ENCODE measurements at places on chromosomes 1 and 21.

- no peak for DNase-seq
Measured at GRCh38 chr1:99749504-99750347, 16.7 kb downstream of the FRRS1 start.

DNA sequence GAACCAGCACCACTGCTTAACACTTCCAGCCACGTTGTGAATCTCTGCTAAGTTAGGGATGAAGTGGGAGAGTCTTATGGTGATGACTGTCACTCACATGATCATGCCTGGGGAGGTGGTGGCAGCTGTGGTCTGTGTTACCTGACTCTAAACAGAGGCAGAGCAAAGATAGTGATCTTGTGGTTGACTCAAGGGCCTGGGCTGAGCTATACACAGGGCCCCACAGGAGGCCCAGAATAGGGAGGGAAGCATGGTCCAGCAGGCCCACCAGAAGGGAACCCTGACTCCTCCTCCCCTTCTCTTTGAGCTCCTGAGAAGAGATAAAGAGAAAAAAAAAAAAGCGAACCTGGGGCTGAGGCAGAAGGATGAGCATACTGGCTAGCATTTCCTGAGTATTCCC, 55.0 kb downstream of the PLXNA2 start:
- DNase-seq: no peak

GRCh38 chr1:8790987-8791386, 26.5 kb downstream of the RERE start:
- DNase-seq: peak; percentile 53

DNA sequence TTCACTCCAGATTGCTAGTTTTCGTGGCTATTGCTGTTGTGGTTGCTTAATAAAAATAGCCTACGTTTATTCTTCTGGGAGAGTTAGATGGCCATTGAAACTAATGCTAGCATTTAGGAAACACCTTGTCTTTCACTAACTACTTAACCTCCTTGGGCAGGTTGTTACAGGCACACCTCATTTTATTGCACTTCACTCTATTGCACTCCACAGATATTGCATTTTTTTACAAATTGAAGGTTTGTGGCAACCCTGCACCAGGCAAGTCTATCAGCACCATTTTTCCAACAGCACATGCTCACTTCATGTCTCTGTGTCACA, 11.3 kb upstream of the MARK1 start:
- no peak for DNase-seq

DNA sequence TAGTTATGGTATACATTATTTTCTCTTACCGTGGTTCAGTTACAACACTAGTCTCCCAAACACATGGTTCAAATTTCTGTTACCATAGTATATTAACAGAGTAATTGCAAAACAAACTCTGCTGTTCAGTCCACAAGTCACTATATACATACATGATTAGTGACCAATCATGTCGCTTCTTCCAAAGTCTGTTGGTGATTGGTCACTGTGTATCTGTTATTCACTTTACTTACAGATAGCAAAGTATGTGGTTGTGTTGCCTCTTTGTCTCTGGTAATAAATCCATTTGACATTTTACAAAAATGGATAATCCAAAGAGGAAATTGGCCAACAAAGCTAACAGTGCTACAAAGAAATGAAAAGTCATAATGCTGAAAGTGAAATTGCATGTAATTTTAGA, 107.2 kb downstream of the RABGAP1L start:
- no peak for DNase-seq

DNA sequence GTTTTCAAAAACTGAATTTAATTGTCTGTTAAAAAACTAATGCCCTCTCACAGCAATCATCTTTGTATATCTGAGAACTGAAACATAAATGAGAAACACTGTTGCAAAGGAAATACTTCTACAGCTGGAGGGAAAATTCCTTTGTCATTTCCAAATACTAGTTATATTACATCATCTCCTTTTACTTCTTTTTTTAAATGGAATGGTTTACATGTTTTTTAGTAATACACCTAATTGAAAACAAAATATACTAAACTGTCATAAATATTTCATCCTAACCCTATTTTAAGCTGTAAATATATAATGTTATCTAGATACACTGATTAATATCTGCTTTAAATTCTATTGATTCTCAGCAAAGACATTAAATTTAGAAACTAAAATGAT, 19.1 kb downstream of the CDC42BPA start:
- no peak for DNase-seq

DNA sequence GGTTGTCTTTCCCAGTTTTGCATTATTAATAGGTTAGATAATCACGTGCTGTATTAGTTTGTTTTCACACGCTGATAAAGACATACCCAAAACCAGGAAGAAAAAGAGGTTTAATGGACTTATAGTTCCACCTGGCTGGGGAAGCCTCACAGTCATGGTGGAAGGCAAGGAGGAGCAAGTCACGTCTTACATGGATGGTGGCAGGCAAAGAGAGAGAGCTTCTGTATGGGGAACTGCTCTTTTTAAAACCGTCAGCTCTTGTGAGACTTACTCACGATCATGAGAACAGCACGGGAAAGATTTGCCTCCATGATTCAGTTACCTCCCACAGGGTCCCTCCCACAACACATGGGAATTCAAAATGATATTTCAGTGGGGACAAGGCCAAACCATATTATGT, 2.3 kb upstream of the VCAM1 start:
- DNase-seq: no peak

GRCh38 chr1:115753361-115753760, 15.2 kb downstream of the CASQ2 start:
- DNase-seq: no peak

DNA sequence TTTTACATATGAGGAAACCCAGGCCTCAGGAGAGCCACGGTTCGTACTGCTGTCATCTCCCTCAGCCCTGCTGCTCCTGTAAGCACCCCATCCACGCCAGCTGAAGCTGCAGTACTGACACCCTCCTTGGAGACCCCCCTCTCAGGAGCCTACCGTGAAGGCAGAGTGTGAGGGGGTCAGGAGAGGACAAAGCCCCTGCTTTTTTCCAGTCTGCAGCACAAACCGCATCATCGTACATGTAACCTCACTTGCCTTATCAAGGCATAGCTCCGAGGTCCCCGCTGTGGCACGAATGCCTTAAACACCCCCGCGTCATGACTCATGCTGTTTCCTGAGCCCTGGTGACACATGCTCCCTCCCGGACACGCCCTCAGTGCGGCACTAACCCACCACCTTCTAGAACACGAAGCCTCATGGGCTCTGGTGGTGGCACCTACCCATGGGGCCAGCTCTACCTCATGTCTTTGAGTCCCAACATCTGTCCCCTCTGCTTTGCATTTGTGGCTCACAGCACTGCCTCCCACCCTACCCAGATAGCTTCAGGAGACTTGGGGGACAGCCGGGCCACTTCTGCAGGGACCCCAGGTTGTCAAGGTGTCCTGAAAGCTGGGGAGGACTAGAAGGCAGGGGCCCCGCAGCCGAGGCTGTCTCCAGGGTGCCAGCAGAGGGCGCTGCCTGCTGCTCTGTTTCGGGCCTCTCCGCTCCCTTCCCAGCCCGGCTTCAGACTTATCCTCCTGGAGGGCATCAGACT, 4.9 kb downstream of the SH3BGRL3 start:
- DNase-seq: peak; percentile 98

DNA sequence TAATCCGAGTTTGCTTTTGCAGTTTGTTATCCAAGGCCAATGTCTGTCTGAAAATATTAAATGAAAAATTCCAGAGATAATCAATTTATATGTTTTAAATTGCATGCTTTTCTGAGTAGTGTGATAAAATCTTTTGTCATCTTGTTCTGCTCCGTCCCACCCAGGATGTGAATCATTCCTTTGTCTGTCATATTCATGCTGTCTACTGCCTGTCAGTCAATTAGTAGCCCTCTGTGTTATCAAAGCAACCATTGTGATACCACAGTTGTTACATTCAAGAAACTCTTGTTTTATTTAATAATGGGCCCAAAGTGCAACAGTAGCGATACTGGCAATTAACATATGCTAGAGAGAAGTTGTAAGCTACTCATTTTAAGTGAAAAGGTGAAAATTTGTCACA, 819.3 kb downstream of the BRINP3 start:
- DNase-seq: no peak

DNA sequence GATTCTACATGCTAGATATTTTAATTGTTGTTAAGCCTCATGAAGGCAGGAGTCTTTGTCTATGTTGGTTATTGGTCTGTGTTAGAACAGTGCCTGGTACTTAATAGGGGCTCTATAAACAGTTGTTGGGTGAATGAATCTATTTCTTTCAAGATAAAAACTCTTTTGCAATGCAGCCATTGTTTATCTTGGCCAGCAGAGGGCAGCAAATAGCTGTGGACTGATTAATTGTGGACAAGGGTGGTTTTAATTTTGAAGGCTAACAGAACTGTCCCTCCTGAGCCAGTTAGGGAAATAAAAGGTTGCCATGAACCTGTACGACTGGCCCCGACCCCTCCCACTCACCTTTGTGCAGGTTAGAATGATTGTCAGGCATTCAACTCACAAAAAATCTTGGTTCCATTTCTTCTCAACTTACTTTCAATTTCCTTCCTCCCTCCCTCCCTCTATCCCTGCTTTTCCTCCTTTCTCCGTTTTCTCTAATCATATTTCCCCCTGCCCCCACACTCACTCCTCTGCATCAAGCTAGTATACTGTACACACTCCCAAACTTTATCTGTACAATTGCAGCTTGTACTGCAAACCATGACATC, 66.3 kb upstream of the DIRAS3 start:
- DNase-seq: peak; percentile 51

GRCh38 chr1:39272798-39273469, 68.4 kb downstream of the MACF1 start:
- no peak for DNase-seq

- DNase-seq: no peak
Measured at GRCh38 chr1:115218034-115218405, 120.0 kb downstream of the NGF start.

DNA sequence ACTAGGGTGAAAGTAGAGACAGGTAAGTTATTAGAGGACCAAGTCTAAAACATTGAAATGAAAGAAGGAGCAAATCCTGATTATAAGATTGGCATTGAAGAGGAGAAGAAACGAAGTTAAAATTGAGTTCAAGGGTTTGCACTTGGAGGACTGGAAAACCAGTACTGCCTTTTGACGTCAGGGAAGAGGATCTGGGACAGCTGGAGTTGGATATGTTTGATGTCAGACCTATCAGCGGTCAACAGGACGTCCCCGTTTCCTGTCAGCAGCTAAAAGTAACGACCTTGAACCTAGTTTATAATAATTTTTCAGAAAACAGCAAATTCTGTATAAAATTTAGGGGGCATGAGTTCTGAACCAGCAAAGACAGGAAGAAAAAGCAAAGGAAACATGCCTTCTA, 1.2 kb upstream of the NID1 start:
- no peak for DNase-seq

DNA sequence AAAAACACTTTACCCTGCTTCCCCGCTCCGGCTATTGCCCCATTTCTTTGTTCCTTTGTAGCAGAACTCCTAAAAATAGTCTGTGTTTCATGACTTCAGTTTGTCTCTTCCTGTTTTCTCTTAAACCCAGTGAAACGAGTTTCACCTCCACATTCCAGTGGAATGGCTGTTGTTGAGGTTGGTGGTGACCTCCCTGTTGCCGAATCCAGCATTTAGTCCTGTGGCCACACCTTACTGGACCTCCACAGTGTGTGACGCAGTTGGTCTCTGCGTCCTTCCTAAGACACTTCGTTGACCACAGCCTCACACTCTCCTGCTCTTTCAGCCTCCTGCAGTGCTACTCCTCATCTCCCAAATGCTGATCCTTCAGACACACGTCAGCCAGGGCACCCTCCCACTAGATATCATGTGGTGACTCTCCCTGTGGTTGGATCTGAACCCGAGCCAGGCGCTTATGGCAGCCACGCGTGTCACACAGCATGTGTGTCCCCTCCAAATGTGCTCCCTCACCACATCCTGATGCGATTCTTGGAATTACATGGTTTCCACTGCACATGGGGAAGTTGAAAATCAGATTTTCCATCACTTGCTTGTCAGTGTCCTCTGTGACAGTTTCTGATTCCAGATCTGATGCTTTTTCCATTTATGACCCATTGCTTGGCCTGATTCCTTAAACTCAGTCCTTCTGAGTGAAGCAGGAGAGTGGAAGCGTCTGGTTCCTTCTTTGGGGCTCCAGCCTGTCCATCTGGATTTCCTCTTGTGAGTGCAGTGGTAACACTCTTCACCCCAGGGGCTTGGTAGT, 99.1 kb upstream of the ARTN start:
- DNase-seq: no peak

DNA sequence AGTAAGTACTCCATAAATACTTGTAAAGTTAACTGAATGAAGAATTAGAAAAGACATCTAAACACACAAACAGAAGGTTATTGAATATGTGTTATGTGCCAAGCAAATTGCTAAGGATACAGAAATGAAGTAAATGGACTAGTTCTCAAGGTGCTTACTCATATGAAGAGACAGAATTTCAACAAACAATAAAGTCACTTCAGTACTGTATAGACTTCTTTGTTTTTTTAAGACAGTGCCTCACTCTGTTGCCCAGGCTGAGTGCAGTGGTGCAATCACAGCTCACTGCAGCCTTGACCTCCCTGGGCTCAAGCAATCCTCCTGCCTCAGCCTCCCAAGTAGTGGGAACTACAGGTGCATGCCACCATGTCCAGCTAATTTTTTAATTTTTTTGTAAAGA, 57.3 kb downstream of the SERBP1 start:
- no peak for DNase-seq

DNA sequence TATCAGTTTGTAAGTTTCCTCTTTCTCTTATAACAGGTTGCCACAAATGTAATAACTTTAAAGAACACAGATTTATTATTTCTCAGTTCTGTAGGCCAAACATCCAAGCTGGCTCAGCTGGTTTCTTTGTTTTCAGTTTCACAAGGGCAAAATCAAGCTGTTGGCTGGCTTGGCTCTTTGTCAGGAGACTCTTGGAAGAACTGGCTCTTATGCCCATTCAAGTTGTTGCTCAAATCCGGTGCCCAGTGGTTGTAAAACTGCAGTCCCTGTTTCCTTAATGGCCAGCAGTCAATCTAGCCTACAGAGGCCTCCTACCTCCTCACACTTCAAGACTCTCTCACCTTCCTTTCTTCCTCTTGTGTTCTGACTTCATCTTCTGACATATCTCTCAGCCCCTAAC, 1171.0 kb downstream of the MRPL39 start:
- DNase-seq: no peak

GRCh38 chr1:117339866-117340700, 27.2 kb upstream of the MAN1A2 start:
- no peak for DNase-seq

DNA sequence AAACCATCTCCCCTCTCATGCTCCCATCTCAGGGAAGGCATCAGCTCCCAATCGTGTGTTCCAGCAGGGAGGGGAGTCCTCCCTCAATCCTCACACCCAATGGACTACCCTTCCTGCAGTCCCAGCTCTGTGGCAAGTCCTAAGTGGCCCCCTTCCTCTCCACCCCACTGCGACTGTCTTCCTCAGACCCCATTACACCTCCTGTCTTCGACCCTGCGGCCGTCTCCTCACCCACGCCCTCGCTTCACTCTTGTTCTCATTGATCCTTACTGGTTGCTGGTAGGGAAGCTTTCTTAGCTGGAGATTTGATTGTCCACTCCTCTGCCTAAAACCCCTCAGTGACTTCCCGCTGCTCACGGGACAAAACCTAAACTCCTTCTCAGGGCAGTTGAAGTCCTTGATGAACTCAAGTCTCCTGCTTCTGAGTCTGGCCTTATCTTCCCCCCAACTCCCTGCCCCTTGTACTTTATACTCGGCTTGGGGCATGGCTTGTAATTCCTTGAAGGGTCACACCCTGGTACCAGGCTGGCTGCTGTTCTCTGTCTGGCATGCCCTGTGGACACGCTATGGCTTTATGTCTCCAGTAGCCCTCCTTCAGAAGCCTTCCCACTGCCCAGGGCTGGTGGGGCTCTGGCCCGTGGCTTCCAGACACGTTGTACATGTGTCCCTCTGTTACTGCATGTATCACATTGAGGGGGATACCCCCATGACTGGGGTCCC, 2.3 kb upstream of the EPS8L3 start:
- DNase-seq: no peak

- no peak for DNase-seq
Measured at GRCh38 chr1:42130061-42130660, 23.0 kb upstream of the GUCA2B start.

Data from hematopoietic multipotent progenitor cell treated with erythropoietin and hydrocortisone succinate and interleukin-3 and kit ligand, for 15 days (in vitro differentiated cells).